ENCODE measurements at places on chromosomes 2 and 18.

DNA sequence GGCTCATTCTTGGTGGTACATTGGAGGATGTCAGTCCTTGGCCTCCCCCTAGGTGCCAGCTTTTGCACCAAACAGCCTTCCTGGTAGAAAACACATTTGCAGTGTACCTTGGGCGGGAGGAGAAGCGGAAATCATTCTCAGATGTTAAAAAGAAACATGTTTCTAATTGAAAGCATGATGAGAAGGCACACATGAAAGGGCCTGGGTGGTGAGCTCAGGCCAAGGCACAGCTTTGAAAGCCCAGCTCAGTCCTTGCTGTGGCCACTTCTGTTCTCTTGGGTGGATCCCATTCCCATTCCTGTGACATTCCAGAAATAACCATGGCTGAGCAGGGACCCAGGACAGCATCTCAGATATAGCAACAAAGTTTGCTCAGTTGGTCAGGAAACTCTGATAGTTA lies 71.5 kb downstream of the LTBP1 start:
- DNase-seq = no peak

GRCh38 chr2:30974092-30974491 lies 164.1 kb downstream of the GALNT14 start:
- DNase-seq = no peak

GRCh38 chr2:15010346-15010745 lies 377.8 kb downstream of the LRATD1 start:
- no peak for DNase-seq

- DNase-seq = no peak
Observed at GRCh38 chr2:147910990-147911473, 66.2 kb downstream of the ACVR2A start.

- no peak for DNase-seq
Observed at GRCh38 chr2:23679044-23679443, 247.9 kb downstream of the ATAD2B start.

- no peak for DNase-seq
Observed at GRCh38 chr2:69123182-69123581, 110.2 kb downstream of the ANTXR1 start.

DNA sequence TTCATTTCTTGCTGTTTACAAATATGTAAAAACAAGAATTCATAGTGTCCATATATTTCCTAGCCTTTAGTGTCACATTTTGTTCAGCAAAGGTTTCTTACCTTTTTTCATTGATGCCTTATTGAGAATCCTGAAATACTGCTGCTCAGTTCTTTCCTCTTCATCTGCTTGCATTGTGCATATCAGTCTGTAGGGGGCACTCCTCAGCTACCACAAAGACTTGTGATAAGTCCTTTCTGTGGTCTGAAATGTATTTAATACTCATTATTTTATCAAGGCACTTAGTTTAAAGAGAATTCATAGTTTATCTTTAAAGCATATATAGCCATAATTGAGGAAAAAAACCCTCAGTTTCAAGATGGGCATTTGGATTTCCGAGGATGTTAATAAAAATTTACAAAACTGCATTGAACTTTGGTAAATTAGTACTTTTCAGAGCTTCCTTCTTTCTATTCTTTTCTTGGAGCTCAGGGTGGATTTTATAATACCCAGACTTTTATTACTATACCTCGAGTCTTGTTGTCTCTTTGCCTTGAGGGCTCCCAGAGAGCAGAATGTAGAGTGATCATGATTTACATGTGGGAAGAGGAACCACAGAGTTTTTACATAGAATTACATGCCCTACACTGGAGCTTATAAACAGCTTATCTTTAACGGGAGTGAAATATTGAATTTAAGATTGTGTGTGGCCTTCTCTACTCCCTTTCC lies 570.1 kb downstream of the PLCL1 start:
- no peak for DNase-seq

Data from stimulated activated CD4-positive, alpha-beta T cell treated with anti-CD3 and anti-CD28 coated beads, Interleukin-1b, Interleukin-23, amount 100 ng/mL, for 1 hour (primary cell).